ENCODE measurements at places on chromosomes 4 and X.

- DNase-seq = no peak
Observed at GRCh38 chr4:163988865-163989264, 494.4 kb downstream of the TMA16 start.

DNA sequence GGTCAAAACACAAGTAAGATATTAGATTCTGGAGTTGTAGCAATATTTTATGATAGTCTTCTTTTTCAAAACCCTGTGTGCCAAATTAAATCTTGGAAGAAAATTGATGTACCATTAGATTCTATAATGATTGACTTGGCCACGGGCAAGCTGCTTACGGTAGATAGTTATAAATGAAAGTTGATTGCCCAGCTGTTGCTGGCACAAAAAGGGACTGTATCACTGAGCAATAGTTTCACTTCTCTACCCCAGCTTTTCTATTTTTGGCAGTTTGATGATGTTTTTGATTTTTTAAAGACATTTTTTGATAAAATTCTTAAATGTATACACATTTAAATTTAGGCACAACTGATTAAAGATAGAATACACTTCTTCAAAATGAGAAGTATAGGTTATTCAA, 333.3 kb downstream of the TRAM1L1 start:
- no peak for DNase-seq

DNA sequence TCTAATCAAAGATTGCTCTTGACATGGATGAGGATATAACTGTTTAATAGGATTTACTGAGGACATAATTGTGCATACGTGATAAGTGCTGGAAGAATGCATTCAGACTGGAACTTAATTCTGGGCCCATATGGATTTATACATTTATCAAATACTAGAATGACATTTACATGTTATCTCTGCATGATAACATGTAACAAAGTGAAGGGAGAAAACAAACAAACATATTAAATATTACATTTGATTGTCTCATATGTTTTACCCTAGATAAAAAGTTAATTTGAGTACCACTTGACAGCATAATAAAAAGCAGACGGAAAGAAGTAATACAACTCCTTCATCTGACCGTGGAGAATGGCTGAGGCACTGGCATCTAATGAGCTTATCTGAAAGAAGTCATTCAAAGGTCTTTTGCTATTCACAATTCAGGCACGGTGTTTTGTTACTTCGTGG, 297.8 kb downstream of the PPP3CA start:
- no peak for DNase-seq

- DNase-seq = no peak
Observed at GRCh38 chr4:142925161-142925560, 79.1 kb upstream of the INPP4B start.

DNA sequence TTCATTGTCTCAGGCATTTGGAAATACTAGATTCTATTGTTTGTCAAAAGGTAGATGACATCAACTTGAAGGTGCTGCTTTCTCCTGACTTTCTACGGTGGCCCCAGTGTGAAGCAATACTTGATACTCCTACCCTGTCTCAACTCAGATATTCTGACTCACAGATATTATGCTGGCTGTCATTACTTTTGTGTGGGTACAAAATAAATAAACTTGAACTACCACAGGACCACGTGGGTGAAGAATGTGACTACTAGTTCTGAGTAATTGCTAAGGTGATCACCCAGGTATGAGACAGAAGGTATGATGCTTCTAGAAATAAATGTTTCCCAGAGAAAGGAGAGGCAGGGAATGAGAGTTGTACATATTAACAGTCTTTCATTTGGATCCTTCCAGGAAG, 275.3 kb upstream of the SPOCK3 start:
- no peak for DNase-seq

DNA sequence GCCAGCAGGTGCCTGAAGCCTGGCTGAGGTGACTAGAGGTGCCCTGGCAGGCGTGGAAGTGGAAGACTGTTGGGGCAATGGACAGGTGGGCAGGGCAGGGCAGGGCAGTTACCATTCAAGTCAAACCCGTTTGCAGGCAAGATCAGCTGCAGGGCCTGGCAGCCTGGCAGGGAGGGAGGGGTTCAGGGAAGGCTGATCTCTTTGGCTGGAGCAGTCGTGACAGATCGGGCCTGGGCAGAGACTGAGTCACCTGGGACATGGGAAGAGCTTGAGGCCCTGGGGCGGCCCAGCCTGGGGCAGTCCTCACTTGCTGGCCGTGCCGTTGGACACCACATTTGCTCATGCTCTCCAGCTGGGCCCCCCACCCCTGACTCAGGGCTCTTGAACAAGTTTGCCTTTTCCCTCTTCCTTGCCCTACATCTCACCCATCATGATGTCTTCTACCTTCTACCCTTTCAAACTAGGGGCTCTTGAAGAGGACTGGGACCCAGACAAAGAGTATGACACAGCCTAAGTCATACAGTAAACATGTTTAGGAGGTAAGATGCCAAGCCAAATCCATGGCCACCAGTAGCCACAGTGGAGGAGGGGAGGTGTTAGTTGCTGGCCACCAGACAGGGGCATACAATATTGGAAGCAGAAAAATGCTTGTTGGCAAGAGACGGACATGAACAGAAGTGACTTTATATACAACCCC, 2.0 kb upstream of the ZNF185 start:
- DNase-seq = no peak

GRCh38 chr4:86441175-86441936, 81.5 kb upstream of the MAPK10 start:
- DNase-seq = no peak

DNA sequence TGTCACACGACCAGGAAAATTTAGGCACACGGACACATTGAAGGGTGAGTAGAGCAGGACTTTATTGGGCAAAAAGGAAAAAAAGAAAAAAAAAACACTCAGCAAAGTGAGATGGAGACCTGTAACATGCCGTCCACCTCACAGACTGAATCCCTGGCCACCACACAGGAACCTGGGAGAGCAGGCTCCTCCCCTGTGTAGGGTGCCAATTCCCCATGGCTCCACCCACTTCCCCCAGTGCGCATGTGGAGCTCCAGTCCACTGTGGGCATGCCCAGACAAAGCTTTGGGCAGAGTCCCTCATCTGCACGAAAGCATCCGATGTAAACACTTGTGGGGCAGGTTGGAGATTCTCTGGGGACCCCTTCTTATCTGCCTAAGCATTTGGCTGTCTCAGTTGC, 23.6 kb upstream of the CBR4 start:
- DNase-seq = no peak

DNA sequence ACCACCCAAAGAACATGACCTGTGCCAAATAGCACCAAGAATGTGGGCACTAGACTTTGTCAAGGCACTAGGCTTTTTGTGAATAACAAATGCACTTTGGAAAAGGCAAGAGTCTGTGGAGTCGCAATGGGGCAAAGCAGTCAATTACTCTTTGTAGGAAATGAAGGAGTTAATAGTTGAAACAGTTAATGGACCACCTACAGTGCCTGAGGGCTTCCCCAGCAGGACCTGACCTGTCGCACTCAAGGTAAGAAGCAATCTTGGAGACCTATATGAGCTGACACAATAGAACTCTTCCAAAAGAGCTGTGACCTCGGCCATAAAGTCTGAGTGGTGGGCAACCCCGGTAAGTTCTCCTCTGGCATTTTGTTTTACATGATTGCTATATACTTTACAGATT, 49.2 kb upstream of the CAPN6 start:
- no peak for DNase-seq

DNA sequence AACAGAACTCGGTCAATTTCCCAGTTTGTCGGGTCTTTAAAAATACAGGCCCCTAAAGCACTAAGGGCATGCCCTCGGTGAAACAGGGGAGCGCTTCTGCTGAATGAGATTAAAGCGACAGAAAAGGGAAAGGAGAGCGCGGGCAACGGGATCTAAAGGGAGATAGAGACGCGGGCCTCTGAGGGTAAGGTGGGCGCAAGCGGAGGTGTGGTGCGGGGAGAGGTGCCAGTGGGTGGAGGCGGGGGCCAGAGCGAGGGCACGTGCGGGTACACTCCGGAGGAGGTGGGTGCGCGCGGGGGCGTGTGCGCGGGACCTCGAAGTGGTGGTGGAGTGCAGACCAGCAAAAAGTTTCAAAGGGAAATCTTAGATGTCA, 787 bp upstream of the TET2 start:
- DNase-seq = peak; percentile 35

GRCh38 chr4:15729910-15730533, 27.2 kb downstream of the BST1 start:
- peak; percentile 44 for DNase-seq

DNA sequence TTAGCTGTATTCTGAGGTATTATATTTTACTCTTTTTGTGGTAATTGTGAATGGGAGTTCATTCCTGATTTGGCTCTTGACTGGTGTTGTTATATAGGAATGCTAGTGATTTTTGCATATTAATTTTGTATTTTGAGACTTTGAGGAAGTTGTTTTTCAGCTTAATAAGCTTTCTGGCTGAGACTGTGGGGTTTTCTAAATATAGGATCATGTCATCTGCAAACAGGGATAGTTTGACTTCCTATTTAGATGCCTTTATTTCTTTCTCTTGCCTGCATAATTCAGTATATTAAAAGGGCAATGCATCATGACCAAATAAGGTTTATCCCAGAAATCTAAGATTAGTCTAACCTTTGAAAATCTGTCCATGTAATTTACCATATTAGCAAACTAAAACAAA, 44.7 kb upstream of the EPGN start:
- DNase-seq = no peak

- no peak for DNase-seq
Observed at GRCh38 chr4:14046642-14047041, 419.1 kb upstream of the BOD1L1 start.

DNA sequence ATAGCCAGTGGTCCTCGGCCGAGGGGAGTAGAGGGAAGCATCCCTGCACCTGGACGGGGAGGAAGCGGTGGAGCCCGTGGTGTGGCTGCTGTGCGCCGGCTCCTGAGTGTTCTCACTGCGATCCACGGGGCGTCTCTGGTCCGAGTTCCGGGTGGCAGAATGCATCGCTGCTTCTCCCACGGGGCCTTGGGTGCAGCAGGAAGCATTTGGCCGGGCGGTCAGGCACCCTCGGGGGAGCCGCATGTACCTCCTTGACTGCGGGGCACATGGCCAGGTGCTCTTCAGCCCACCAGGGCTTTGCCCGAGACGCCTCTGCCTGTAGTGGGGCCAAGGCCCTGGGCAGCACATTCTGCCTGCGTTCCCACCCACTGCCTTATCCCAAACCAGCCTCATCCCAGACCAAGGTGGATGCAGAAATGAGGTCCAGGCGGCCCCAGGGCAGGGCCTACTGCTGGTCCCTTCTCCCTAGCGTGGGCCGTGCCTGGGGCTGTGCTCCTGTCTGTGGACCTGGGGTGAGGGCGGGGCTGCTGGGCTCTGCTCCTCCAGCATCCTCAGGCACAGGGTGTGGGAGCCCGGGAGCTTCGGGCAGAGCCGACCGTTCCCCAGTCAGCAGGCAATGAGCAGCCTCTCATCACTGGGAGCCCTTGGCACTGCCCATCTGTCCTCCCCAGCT, 27.5 kb downstream of the NKX1-1 start:
- DNase-seq = no peak

DNA sequence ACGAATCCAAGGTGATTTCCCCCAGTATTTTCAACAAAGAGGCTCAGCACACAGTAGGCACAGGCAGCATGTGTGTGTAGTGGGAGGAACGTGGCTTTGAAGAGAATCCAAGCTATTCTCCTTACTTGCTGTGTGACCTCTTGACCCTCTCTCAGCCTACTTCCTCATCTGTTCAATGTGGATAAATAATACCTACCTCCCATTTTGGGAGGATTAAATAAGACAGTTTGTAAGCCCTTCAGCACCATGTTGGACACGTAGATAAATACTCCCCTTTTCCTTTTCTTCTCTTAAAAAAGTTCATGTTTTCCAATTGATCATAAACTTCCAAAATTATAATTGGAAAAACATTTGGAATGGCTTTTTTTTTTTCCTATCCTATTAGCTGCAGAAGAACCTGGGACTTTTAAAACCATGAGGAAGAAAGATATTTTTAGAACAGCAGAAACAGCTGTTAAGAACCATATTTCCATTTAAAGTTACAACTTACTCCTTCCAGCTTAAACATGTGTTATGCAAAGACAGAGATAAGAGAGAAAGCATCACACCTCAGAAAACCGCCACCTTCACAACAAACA, 56.1 kb upstream of the TMEM131L start:
- DNase-seq = peak; percentile 30

GRCh38 chr4:36502350-36502749, 220.9 kb downstream of the DTHD1 start:
- DNase-seq = no peak

DNA sequence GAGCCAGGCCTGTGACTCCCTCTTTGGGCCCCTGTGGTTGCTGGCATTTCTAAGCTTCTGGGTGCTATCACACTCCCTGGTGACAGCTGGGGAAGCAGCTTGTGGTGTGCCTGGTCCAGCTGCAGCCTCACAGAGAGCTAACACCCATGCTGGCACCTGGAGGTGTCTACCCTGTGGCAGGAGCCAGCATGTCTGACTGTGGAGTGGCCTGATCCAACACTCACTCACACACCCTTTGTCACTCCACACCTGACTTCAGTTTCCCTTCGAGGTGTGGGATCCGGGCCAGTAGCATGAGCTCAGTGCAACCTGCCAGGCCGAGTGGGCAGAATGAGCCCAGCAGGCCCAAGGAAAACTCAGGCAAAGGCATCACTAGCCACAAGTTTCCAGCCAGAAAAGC, 67.5 kb downstream of the TECRL start:
- no peak for DNase-seq

DNA sequence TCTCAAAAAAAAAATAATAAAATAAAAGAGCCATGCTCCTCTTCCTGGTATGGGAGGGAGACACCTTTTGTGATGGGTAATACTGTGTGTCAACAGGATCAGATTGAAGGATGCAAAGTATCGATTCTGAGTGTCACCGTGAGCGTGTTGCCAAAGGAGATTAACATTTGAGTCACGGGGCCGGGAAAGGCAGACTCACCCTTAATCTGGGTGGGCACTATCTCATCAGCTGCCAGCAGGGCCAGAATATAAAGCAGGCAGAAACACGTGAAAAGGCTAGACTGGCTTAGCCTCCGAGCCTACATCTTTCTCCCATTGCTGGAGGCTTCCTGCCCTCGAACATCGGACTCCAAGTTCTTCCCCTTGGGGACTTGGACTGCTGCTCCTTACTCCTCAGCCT, 95.4 kb downstream of the SHOX start:
- no peak for DNase-seq

GRCh38 chr4:112677519-112678091, 40.7 kb downstream of the LARP7 start:
- no peak for DNase-seq

- no peak for DNase-seq
Observed at GRCh38 chrX:2425286-2426071, 75.3 kb downstream of the DHRSX start.

GRCh38 chr4:155684892-155685541, 18.4 kb downstream of the GUCY1A1 start:
- DNase-seq = no peak
